CD4-positive, alpha-beta T cell treated with Interferon alpha-2 for 1 hour (primary cell): ENCODE measurements at places on chromosomes 4 and X.

- DNase-seq: no peak
Observed at GRCh38 chr4:97624204-97624603, 519.1 kb downstream of the STPG2 start.

DNA sequence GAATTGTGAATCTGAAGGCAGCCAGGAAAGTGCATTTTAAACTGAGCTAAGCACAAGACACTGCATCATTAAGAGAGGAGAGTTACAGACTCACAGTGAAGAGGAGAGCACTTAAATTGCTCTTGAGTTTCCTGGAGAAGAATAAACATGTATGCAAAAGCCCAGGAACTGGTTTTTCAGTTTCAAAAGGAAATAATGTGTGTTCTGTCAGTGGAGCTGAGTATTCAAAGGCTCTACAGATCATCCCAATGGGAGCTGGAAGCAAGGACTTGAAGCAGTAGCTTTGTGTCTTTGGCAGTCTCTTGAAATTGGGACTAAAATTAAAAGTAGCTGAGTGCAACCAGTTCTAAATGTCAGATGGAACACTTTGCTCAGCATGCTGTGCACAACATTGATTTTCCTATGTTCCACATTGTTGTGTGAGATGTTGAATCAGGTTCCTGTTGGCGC, 147.5 kb upstream of the ANK2 start:
- no peak for DNase-seq

GRCh38 chr4:8560265-8561047, 19.7 kb upstream of the GPR78 start:
- DNase-seq: no peak

DNA sequence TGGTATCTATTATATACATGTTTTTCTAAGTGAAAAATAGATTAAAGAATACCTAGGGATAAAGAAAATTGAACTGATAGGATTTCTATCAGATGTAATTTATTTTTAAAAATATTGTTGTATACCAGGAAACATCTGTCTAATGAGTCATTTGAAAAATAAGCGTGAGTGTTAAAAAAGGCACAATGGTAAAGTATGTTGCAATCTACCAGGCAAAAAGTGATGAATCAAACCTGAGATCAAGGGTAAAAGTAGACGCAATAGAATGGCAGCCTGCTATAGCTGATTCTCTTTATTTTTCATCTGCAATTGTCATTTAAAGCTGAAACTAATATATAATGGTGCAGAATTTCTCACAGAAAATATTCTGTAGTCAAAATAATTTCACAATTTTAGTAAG, 1119.6 kb downstream of the PCDH18 start:
- DNase-seq: no peak

DNA sequence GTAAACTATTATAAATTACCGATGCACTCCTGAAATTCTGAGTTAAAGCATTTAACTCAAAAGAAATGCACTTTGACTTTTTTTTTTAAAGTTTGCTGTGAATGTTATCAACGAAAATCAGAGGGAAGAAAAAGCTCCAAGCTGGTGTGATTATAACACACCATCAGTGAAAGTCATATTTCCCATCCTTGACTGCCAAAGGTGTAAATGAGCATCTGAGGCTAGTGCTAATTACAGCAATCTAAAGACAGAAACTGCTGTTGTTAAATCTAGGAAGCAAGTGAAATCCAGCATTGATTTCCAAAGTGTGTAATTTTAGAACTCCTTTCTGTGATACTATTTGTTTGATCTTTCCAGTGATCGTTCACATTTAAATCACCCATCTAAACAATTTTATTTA, 1538.8 kb downstream of the TECRL start:
- DNase-seq: no peak

GRCh38 chr4:91448668-91449330, 855.0 kb upstream of the GRID2 start:
- no peak for DNase-seq

DNA sequence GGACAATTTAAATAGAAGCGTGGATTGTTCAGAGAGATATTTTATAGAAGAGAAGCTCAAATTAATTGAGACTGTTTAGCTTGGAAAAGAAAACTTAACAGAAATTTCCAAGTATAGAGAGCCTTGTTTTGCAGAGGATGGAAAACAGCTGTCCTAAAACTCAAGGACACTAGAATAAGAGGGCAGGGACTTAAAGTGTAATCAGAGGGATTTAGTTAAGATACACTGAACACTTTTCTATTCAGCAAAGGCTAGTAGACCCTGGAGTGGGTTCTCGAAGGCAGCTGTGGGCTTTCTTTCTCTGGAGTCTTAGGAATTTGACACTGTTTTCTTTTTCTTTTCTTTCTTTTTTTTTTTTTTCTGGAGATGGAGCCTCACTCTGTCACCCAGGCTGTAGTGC, 92.7 kb upstream of the ARX start:
- no peak for DNase-seq

DNA sequence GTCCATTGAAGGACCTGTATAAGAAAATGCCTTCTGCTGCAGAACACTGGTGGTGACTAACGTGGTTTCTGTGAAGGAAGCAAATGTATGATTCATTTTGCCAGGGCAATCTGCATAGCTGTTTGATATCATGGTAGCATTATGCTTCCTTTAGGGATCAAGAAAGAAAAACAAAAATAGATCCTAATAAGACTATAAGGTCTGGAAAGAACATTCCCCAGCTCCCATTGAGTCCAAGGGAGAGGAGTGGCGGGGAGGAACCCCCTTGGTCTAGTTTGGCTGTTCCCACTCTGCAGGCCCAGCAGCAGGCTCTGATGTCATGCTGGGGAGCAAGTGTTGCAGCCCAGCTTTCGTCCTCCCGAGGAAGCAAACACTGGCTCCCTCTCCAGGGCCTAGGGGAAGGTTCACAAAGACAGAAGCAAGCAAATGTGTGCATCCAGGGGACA, 154.5 kb upstream of the GALNT7 start:
- no peak for DNase-seq

- no peak for DNase-seq
Observed at GRCh38 chrX:153065389-153065788, 6.9 kb upstream of the PNMA6A start.

DNA sequence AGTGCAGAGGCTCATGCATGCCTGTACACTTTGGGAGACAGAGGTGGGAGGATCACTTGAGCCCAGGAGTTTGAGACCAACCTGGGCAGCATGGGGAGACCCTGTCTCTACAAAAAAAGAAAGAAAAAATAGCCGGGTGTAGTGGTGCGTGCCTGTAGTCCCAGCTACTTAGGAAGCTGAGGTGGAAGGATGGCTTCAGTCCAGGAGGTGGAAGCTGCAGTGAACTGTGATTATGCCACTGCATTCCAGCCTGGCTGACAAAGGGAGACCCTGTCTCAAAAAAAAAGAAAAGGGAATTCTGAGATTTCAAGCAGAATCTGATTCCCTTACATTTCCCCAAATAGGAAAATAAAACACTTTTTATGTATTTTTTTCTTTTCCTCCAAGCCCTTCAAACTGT, 83.5 kb downstream of the SYNPO2 start:
- DNase-seq: no peak

DNA sequence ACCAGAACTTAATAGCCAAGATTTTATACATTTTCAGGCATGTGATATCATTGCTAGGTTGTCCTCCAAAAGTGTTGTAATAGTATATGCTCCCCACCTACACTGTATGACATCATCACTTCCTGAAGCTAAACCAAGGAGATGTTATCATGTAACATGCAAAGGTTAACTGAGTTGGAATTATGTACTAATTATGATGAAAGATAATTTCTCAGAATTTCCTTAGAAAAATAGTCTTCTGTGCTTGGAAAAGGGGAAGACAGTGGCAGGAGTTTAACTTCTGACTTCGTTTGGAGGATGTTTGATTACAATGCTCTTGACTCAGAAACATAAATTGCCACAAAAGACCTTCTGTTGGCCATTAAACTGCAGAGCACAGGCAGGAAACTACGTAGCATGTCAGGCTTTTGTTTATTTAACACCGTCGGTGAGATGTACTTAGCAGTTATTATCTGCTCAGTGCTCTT, 83.6 kb upstream of the GUCY1A1 start:
- no peak for DNase-seq

DNA sequence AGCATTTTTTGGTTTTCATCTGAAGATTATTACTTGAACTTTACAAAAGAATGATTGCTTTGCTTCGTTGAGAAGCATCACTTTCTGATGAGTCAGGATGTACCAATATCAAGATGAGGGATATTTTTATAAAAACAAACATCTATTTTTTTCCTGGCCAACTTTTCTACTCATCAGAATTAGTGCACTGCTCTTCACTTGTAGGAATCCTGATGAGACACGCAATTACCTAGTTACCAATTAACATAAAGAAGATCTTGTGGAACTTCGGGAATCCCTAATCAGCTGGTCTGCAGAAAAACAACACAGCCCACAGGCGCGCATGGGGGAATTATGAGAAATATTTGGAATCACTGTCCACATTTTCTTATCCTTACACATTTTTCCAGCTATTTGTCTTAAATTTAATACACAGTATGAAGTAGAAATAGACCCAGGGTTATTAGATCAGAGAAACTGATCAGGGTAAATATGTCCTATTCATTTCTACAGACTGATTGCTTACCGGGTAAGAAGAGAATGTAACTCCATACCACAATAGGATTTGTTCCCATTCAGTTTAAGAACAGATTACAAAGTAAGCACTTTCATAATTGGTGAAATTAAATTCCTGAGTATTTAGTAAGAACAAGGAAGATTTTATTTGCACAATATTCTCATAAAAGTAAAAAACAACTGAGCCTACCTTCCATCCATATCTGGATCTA, 50.9 kb downstream of the MFAP3L start:
- no peak for DNase-seq

GRCh38 chrX:116827063-116827462, 364.3 kb upstream of the CT83 start:
- no peak for DNase-seq

DNA sequence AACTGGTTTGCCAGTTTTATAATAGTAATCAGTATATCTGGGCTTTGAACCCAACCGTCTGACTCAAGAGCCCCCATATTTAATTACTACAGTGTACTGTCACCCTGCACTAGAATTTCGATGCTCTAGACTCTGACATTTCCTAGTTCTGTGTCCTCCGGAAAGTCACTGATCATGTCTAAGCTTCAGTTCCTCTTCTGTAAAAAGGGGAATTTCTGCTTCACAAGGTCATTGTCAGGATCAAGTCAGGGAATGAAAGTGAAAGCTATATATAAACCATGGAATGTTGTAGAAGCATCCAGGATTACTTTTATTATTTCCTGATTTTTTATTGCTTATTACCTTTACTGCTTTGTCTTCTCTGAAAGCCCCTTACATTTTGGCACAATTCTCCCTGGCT, 4.0 kb upstream of the KCNIP4 start:
- DNase-seq: no peak

GRCh38 chrX:57822818-57823217, 87.4 kb downstream of the ZXDA start:
- no peak for DNase-seq

DNA sequence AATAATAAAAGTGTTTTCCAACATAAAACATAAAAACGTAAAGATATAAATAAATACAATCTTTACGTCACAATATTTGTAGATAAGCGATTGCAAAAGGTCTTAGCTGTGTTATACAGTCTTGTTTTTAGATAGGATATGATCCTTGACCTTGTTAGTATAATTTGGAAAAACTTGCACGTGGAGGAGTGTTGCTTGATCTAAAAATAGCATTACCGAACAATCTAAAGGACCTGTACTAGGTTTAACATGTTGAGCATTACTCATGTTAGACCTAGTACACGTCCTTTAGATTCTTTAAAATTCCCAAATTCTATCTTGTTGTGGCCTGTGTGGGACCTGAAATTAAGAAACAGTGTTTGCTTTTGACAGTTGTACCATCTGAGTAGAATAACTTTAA, 1.6 kb downstream of the METAP1 start:
- no peak for DNase-seq

DNA sequence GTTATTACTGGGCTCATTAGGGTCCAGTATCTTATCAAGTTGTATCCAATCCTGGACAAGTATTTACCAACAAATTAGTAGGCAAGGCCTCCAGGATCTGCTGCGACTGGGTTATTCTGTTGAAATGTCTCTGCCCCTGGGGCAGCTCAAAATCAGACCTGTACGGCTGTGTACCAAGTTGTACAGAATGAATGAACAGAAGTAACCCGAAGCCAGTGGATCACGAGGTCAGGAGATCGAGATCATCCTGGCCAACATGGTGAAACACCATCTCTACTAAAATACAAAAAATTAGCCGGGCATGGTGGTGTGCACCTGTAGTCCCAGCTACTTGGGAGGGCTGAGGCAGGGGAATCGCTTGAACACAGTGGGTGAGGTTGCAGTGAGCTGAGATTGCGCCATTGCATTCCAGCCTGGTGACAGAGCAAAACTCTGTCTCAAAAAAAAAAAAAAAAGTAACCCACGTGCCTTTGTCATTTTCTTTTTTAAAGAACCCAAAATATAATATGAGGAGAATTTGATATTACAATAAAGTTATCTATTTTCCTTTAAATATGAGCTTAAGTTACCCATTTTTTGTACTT, 127.3 kb downstream of the CBR4 start:
- no peak for DNase-seq

- DNase-seq: peak; percentile 19
Observed at GRCh38 chrX:2521092-2521926, 20.5 kb upstream of the DHRSX start.

- no peak for DNase-seq
Observed at GRCh38 chrX:3143043-3143799, 102.0 kb downstream of the ARSF start.

- no peak for DNase-seq
Observed at GRCh38 chr4:105265689-105266088, 119.0 kb downstream of the TET2 start.

DNA sequence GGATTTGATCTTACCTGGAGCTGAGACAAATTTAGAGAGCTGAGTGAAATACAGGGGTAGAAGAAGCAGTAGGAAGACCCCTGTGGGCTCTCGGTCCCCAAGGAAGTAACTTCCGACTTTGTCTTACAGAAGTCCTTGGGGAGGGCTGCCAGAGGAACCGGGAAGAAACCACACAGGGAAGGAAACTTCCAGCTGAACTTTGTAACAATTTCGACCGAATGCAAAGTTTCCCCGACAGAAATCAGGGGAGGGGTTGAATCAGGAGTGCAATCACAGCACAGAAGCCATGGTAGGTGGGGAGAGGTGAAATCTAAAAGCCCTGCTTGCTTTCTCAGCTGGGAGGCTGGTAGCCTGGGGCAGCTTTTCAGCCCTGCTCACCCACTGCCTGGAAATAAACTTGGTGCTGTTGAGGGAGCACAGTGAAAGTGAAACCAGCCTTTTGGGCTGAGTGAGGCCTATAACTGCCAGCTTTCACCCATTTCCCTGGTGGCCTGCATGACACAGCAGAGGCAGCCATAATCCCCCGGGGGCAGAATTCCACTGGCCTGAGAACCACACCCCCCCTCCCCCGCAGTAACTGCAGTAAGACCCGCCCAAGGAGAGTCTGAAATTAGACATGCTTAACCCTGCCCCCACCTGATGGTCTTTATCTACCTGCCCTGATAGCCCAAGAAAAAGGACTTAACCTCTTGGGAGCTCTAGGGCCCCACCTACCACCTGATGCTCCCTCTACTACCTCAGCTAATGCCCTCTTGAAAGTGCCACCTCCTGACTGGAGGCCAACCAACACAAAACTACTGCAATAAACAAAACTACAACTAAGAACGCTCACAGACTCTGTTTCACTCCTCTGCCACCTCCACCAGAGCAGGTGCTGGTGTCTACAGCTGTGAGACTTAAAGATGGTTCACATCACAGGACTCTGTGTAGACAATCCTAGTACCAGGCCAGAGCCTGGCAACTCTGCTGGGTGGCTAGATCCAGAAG, 248.2 kb downstream of the PARM1 start:
- no peak for DNase-seq
